ENCODE measurements at places on chromosomes 7 and 10.

GRCh38 chr7:119594956-119595355 is 678.0 kb upstream of the KCND2 start:
- no peak for DNase-seq

DNA sequence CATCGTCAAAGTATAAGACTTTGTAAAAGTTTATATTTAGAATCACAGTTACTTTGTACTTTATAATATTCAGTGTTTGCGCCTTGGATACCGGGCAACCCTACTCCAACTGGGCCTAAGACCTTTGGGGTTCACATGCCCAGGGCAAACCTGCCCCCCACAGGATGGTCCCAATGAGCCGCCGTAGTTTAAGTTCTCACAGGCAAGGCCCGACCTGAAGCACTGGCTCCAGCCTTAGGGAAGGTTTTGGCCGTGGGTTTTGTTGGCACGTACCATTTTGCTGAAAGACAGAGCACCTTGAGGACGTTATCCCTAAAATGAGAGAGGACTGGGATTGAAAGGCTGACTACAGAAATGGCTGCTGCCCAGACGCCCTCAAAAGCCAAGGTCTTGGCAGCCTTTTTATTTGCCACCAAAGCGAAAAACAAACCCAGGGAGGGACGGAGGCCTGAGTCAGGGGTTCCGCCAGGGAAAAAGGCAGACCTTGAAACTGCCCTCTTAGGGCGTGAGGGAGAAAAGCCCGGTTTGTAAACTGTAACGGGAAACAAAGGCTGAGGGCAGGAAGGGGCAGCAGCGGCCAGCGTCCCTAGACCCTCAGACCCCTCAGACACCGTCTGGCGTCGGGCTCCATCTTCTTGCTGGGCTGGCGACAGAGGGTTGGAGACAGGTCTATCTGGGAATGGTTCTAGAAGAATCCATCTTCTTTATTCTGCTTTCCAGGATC is at the start of gene CCDC172:
CCDC172 (plus strand) TSS at position 222 of the 724 bp plus-strand sequence. CDS start 564 bp downstream, outside the sequence.
- DNase-seq, result no peak

GRCh38 chr10:130987401-130987800 is 324.1 kb downstream of the TCERG1L start:
- no peak for DNase-seq

DNA sequence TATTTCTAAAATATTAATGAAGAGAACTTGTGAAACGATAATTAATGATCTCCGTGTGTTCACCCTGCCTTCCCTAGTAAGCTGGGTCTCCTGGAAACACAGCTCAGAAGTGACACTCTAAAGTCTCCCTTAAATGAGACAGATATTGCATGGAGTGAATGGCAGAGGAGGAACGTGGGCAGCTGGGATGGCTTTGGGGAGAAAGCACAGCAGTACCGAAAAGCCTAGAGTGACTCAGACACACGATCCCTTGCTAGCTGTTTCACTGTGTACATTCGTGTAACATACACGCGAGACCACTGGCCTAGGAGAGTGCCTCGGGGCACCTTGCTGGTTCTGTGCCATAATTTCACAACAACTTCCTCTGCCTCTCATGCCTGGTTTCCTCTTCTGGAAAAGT is 199.9 kb upstream of the TCERG1L start:
- no peak for DNase-seq

- DNase-seq, result no peak
Observed at GRCh38 chr10:126638542-126638941, 32.0 kb downstream of the C10orf90 start.

DNA sequence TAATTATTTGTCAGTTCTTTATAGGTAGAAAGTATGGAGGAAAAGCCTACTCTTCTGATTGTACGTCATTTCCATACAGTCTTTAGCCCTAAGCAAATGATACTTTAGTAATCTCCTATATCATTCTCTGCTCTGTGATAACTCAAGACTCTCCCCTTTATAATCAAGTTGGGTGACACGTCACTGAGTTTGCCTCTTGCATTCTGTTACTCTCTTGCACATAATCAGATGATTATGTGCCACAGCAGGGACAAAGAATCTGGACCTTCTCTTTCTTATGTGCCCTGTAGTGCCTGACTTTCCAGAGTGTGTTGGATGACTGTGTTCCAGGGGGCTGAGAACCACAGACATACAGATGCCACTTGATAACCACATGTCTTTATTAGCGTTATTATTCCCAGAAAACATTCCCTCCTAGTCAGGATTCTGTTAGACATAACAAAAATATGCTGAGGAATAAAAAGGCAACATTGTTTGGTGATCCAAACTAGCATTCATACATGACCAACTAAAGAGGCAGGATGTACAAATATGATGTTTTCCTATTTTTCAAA is 116.4 kb upstream of the HGF start:
- no peak for DNase-seq

- no peak for DNase-seq
Observed at GRCh38 chr10:20277820-20278219, 461.6 kb downstream of the PLXDC2 start.

DNA sequence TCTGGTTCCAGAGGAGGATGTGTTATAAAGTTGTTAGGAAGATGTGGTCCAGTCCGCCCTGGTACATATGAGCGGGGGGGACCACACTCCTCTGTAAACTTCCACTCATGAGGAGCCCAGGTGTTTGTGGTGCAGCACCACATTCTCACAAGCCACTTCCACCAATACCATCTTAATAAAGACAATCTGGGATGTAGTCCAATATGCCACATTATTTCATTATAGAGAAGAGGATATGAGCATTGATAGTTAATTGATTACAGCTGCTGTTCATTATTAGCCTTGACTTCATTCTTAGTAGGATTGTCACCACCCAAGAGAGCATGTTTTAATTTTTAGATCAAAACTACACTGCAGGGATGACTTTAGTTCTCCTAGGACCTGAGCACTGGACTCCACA is 40.5 kb downstream of the ERCC6 start:
- DNase-seq, result no peak

DNA sequence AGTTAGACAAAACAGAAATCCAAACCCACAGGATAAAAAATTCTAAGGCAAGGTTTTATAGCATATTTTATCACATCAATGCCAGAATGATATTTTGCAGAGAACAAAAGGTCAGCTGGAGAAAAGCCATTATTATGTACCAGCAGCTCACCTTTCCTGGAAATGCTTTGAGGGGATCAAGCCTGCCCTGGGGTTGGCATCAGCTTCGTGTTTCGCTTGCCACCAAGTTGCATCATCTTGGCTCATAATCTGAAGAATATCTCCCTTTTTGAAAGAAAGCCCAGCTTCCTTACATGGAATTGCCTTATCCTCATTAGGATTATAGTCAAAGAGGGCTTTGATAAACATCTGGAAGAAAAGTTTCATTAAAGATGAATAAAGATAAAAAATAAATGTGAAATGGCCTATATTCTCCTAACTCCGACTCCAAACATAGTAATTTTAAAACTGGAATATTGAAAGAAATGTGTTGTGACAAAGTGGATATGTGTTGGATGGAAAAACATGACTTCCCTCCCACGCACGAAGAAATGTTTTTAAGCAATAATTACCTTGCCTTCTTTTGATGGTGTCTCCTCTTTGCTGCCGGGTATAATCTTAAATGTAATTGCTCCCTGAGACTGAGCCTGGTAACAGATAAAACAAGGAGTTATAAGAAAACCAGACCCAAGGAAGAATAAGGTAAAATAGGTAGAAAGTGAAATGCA is 121.3 kb upstream of the ODAD2 start:
- DNase-seq, result no peak

DNA sequence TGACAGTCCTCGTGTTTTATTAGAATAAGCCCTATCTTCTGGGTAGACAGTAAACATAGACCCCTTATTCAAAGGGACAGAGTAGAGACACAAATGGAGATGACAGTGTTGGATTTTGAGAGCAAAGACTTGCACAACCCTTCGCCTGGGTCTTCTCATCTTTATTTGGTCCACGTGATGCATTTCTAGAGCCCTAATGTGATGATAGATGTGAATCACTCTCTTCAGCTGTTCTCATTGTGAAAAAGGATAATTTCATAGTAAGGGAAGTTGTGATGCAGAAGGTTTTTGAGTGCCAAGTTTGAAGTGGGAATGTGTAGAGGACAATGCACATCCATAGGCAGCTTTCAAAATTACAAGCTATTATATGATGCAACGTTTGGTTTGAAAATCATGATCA is 86.3 kb downstream of the CREB5 start:
- DNase-seq, result no peak

- no peak for DNase-seq
Observed at GRCh38 chr7:66626331-66626934, 2.2 kb upstream of the KCTD7 start.

DNA sequence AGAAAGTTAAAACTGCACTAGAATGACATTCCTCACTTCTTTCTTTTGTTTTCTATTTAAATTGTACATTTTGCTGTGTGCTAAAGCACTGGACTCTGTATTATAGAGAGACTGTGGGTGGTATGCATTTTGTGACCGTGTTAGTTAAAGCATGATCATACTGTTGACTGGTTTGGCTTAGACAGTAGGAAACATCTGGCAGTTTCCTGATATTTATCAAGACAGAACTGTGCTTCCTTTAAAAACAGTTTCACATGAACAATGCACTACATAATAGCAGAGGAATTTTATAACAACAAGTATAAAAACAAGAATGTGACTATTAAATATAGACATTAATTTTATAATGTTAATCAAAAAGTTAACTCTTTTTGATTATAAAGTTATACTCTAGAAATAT is 23.1 kb downstream of the GNG11 start:
- DNase-seq, result no peak

DNA sequence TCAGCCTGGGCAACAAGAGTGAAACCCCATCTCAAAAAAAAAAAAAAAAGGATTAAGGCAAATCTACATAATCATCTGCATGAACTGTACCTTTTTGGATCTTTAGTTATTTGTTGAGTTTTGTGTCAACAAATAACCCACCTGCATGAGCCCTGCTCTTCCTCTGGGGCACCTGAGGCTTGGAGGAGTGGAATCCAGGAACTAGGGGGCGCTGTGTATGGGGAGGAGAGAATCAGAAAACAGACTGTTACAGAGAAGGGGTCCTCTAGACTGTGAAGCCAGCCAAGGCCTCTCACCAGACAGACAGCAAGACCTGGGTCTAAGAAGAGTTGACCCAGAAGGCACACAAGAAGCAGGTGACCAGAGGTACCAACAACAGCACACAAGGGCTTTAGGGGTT is 682.8 kb upstream of the NRP1 start:
- no peak for DNase-seq

DNA sequence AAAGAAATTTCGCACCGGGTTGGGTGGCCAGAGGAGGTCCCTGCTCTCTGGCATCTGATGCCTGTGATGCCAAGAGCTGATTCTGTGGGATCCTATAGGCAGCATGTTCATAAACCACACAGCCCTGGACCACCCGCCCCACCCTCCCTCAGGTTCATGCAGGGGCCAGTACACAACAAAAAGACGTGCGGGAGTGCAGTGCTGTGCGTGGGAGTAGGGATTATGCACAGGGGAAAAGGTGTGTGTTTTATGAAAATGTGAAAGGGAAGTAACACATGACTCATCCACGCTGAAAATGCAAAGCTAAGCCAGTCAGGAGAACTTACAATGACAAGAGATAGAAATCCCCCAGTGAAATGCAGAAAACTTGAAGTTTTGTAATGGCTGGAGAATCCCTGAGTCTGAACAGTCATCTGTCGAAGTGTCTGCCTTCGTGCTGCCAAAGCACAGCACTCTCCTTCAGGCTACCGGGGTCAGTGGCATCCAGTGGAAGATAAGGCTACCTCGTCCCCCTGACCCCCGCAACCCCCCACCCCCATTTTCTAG is 1.1 kb downstream of the KIAA1217 start:
- no peak for DNase-seq

DNA sequence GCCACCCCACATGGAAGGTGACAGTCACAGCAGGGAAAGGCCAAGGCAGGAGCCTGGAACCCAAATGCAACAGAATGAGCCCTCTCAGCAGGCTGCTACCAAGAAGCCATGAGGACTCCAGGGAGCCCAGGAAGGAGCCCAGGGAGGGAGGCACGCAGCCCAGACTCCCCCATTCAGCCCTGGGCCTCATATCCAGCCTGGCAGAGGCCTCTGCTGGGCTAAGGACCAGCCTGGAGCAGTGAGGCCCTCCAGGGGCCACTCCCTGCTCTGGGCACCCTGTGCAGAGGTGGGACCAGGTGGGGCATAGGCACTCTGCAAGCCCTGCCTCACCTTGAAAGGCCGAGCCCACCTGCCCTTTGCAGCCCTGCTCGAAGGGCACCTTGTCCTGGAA is 25.8 kb upstream of the ZNF488 start:
- DNase-seq, result no peak

GRCh38 chr10:97333351-97333600 is 1.3 kb downstream of the FRAT2 start:
- no peak for DNase-seq

- no peak for DNase-seq
Observed at GRCh38 chr10:64859911-64860310, 1338.7 kb downstream of the REEP3 start.

GRCh38 chr10:112461029-112461887 is 14.2 kb downstream of the VTI1A start:
- no peak for DNase-seq

GRCh38 chr10:129854158-129854557 is 109.9 kb downstream of the EBF3 start:
- DNase-seq, result no peak

DNA sequence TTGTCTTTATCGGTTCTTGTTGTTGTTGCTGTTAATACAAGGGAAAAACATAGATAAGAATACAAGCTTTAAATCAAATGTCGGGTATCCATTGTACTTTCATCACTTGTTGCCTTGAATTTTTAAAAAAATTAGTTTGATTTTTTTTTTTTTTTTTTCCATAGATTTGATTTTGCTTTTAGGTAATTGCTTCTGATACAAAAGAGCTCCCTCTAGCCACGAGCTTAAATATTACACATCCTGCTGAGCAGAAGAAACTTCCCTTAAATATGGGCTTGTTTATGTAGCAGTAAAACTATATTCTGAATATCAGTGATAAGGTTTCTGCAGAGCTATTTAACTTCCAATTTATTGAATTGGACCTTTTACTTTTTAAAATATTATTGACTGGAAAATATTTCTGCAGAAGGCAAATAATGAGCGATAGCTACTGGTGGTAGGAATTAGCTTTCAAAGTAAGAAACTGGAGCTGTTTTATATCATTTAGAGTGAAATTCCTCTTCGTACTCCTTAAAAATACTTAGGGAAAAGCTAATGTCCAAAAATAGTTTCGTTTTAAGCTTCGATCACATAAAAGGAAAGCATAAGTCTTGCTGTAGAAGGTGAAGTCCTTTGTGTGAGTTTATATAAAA is 216.9 kb downstream of the POLR1F start:
- DNase-seq, result no peak

DNA sequence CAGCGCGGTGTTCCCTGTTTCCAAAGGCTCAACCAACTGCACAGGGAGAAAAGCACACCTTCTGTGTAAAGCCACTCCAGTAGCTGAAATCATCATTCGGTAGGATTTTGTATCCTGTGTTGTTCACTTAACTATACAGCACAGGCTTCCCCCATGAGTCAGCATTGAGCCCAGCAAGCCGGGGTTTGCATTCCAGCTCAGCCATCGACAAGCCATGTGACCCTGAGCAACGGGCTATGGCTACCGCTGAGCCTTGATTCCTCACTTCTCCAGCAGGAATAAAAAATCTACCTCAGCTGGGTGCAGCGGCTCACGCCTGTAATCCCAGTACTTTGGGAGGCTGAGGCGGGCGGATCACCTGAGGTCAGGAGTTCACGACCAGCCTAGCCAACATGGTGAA is 44.1 kb upstream of the ATP6V0A4 start:
- no peak for DNase-seq
